ENCODE measurements at places on chromosomes 7 and 10.

GRCh38 chr10:4652111-4653010 is 173.6 kb upstream of the AKR1E2 start:
- no peak for DNase-seq

- no peak for DNase-seq
Measured at GRCh38 chr7:92723943-92724342, 112.4 kb downstream of the CDK6 start.

- DNase-seq, result no peak
Measured at GRCh38 chr7:102990642-102991041, 77.8 kb downstream of the LRRC17 start.

GRCh38 chr10:21751341-21752310 is 217.6 kb downstream of the MLLT10 start:
- no peak for DNase-seq

DNA sequence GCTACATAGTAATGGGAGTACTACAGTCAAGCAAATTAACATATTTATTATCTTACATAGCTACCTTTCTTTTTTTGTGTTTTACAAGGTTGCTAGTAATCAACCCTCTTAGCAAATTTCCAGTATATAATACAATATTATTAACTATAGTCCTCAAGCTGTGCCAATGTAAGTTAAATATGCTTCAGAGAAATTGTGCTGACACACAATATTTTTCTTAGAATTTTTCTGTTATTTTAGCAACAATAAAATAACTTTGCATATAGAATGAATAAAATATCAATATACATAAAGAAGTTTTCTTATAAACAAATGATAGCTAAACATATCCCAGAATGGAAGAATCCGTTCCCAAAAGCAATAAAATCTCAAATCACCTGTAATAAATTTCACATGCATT is 1605.1 kb downstream of the REEP3 start:
- no peak for DNase-seq

DNA sequence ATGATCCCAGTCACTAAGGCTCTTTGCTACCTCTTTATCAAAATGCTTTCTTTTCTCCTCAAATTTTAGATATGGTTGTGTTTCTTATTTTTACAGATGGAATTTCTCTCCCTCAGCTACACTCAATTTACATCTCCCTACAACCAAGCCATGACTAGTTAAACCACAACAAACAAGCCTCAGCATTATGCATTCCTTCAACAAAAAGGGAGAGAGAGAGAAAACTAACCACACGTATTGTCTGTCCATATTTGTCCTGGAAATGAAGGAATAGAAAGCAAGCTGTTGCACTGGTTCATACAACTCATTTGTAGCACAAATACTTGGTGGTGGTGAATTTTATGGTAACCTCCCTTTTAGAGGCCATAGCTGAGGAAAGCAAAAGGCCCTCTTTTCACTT is 286.4 kb downstream of the AHR start:
- DNase-seq, result no peak

- DNase-seq, result no peak
Measured at GRCh38 chr7:18287482-18287881, 208.1 kb upstream of the HDAC9 start.

DNA sequence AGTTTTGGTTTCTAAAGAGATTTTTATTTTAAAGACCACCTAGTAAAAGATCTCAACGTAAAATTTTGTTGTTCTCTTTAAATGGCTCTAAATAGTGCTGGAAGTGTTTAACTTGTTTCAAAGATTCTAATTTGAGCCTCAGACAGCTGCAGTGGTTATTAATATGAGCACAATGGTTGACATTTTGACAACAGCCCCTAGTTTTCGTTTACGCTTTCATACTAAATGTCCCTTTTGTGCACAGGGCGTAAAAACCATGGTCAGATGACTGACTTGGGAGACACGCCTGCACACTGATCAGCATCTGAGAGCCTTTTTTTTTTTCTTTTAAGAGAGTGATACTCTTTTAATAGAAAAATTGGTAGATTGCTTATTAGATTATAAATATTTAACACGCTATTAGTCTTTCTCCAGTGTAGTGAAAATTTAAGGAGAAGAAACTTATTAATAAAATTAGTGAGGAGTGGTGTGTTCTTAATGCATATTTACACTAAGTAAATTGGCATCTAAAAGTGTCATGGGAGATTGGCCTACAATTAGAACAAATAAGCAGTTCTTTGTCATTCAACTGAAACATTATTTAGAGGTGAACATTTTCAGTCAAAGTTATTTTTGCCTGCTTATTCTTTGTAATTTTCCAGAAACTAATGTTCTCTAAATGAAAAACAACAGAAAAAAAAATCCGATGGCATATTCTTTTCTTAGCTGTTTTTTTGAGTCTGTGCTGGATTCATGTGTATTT is 182.8 kb upstream of the PHYHIPL start:
- DNase-seq, result no peak

DNA sequence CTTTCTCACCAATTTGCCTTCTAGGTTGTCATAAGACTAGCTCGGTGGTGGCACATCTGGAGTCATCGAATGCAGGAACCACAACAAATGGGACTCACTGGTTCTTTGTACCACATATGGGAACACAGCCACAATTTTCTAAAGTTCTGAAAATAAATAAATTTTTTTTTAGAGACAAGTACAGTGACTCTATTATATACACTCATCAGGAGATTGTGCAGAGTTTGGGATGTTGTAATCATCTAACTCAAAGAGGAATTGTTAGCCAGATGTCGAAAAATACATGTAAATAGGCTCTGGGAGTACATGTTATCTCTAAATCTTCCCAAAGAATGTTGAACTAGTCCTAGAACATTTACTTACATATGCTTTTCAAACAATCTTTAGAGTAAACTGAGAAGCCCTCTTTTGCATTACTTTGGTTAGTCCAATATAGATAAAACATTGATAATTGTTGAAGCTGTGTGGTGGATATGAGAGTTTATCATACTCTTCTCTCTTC is 19.6 kb upstream of the SEPTIN7 start:
- DNase-seq, result no peak

GRCh38 chr7:65832281-65832680 is 40.6 kb upstream of the VKORC1L1 start:
- DNase-seq, result no peak

- DNase-seq, result no peak
Measured at GRCh38 chr10:28355376-28355775, 52.5 kb upstream of the MPP7 start.

GRCh38 chr7:20241194-20241910 is 24.2 kb upstream of the MACC1 start:
- DNase-seq, result no peak

- no peak for DNase-seq
Measured at GRCh38 chr10:76139431-76139830, 708.0 kb downstream of the LRMDA start.

DNA sequence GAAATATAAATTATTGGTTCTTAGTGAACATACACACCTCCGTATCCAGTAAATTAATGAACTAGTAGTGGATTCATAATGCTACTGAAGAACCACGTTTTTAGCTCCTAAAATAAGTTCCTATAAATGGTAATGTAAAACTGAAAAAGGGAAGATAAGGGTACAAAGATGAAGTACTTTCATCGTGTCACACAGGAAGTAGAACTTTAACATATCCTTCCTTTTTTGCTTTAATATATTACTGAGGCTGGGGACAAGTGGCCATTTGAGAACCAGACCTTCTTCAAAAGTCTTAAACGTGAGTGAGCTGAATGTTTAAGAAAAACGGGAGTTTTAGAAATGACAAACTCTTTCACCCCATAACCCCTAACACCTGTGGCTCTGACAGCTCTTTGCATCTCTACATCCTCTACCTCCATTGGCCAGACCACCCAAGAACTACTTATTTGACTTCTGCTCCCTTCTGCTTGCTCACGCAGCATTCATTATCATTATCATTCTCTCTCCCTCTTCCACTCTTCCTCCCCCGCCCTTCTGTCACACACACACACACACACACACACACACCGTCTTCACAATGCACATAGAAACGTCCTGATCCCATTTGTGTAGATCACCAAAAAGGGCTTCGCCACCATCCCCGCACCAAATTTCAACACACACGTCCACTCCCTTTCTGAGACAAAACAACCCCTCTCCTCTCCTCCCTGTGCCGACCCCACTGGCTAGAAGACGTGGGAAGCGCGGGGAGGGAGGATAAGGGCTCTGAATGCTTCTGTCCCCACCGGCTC is 677 bp downstream of the SKAP2 start:
- peak; percentile 6 for DNase-seq

DNA sequence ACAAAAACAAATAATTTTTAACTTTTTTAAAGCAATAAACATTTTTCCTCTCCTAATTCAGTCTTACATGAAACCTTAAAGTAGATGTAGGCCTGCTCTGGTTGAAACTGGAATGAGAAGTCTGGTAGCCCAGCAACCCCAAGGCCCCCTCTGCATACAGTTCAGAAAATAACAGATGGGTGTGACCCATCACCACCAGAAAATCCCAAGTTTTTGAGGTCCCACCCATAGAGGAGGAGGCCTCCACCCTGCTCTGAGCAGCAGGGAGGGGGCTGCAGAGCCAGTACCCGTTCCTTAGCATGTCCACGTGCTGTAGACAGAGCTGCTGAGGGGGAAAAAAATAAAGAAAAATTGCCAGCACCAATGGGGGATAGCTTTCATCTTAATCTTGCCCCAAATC is 122.7 kb downstream of the WNT2 start:
- DNase-seq, result no peak

- DNase-seq, result no peak
Measured at GRCh38 chr7:124713086-124713485, 52.5 kb downstream of the GPR37 start.

GRCh38 chr7:44985033-44985695 is 6.3 kb upstream of the MYO1G start:
- peak; percentile 18 for DNase-seq

- no peak for DNase-seq
Measured at GRCh38 chr10:95833042-95833610, 74.6 kb upstream of the CC2D2B start.

GRCh38 chr7:14821757-14822480 is 80.6 kb downstream of the DGKB start:
- DNase-seq, result no peak

GRCh38 chr10:129046962-129047361 is 420.1 kb upstream of the MGMT start:
- no peak for DNase-seq

DNA sequence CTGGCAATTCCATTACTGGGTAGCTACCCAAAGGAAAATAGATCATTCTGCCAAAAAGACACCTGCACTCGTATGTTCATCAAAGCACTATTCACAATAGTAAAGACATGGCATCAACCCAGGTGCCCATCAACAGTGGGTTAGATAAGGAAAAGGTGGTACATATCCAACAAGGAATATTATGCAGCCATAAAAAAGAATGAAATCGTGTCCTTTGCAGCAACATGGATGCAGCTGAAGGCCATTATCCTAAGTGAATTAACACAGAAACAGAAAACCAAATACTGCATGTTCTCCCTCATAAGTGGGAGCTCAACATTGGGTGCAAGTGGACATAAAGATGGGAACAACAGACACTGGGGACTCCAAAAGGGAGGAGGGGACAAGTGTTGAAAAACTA is 93.2 kb downstream of the HIP1 start:
- DNase-seq, result no peak

DNA sequence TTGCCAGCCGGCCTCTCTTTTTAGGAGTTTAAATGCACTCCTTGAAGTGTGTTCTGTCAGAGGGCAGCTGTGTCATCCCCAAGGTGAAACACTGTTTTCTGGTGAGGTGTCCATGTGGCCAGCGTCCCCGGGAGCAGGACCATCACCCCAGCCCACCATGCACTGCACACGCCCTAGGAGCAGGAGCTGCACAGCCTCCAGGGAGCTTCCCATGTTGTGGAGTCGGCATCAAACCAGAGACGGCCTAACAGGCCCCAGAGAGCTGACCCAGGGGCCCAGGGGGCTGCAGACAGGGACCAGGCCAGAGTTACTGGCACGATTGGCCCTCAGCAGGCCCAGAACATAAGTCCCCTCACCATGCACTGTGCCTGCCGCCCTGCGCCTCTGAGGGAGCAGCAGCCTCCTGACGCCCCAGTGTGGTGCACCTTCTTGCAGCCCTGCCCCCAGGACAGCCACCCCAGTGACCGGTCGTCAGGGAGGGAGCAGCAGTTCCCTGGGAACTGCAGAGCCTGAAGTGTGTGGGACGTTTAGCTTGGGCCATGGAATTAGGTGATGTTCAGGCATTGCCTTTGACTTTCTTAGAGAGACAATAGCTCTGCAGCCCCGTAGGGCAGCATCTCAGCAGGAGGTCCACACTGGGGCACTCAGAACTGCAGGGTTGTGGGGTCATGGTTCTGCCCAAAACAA is 97.9 kb downstream of the NKX6-2 start:
- no peak for DNase-seq

- no peak for DNase-seq
Measured at GRCh38 chr10:78702186-78702585, 366.6 kb upstream of the ZMIZ1 start.

GRCh38 chr7:102412548-102412947 is 16.4 kb downstream of the PRKRIP1 start:
- DNase-seq, result peak; percentile 92

GRCh38 chr10:128280271-128280670 is 154.0 kb upstream of the MKI67 start:
- no peak for DNase-seq

DNA sequence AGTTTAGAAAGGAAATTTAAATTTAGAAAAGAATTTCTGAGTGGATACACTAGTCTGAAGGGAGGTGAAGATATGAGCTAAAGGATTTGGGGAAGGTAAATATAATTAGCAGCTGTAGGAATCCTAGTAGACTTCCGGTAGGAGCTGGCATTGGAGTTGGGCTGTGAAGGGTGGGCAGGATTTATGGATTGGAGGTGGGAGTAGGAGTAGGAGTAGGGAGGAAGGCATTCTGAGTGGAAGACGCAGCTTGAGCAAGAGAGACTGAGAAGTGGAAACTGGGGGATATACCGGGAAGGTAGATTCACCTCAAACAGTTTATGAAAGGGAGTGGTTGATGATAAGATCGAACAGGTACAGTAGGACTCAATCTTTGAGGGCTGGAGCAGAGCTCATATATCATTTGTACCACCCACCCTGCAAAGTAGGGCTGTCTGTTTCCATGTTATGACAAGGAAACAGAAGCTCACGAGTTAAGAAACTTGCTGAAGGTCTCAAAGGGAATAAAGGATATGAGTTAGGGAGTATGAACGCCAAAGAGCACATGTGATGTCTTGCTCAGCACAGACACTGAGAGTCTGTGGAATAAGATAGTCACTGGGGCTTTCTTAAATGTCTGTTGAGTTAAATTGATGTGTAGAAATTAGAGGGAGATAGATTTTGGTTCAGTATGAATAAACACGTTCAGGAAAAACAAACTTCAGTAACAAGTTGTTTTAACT is 81.6 kb downstream of the RPS24 start:
- DNase-seq, result no peak

GRCh38 chr7:90856351-90857070 is 260.4 kb downstream of the CDK14 start:
- DNase-seq, result no peak

- DNase-seq, result no peak
Measured at GRCh38 chr7:97081521-97082300, 35.8 kb upstream of the SDHAF3 start.
